Kidney glomerular epithelial cell (primary cell): ENCODE measurements at places on chromosomes 7 and 10.

- no peak for DNase-seq
Measured at GRCh38 chr10:110149259-110149658, 58.1 kb upstream of the MXI1 start.

DNA sequence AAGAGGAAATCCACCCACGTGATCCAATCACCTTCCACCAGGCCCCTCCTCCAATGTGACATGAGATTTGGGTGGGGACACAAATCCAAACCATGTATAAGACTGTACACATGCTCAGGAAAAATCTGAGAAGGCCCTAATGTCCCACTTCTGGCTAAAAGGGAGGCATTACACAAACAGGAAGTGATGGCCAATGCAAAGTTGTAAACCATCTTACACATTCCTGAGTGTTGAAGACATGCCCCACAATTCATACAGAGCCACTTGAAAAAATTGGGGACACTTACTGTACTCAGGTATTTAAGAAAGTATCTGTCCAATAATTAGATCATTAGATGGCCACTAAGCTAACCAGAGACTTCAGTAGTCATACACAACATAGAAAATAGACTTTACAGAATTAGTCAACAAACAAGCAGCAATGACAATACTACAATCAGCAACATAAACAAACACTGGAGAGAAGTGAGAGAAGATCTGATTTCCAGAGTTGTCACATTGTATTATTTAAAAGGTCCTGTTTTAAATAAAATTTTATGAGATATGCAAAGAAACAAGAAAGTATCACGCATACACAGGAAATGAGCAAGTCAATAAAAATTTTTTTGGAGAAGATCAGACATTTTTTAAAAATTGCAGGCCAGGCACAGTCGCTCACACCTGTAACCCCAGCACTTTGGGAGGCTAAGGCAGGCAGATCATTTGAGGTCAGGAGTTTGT lies 143.3 kb downstream of the DGKI start:
- DNase-seq: no peak

GRCh38 chr10:117431160-117431559 lies 55.9 kb upstream of the PDZD8 start:
- peak; percentile 2 for DNase-seq

- peak; percentile 54 for DNase-seq
Measured at GRCh38 chr7:22730921-22731654, 4.1 kb downstream of the IL6 start.

- DNase-seq: no peak
Measured at GRCh38 chr7:116679500-116679899, 7.5 kb downstream of the MET start.

- DNase-seq: no peak
Measured at GRCh38 chr10:35364808-35365207, 28.5 kb downstream of the CCNY start.

GRCh38 chr10:78002541-78003288 lies 26.6 kb downstream of the POLR3A start:
- no peak for DNase-seq

DNA sequence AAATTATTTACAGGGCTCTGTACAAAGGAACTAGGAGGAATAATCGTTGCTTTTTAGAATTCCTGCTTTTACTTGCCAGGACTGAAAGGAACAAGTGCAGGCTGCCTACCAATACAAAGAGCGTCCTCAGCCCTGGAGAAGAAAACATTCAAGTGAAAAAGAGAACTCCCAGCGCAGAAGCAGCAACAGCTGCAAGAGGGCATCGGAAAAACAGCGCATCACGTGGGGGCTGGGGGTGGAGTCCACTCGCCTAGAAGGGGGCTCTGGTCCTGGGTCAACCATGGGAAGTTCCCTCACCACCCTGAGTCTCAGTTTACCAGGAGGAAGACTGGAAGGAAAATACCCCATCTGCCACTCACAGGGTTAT lies 385 bp upstream of the C10orf90 start:
- no peak for DNase-seq

DNA sequence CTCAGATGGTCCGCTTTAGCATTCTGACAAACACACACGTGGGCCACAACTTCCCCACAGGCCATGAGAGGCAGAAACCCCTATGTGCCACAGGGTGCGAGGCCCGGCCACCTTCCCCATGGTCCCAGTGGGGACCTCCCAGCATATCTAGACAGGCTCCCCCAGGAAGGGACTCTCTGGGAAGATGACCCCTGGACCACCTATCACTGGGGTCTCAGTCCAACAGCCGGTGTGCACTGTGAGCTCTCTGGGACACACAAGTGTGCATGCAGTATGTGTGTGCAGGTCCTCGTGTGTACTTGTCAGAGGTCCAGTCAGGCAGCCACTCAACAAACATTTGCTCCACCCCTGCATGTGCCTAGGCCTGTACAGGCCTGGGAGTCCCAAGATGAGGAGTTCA lies 18.7 kb downstream of the GRID1 start:
- no peak for DNase-seq

GRCh38 chr7:158471716-158472115 lies 115.9 kb downstream of the PTPRN2 start:
- no peak for DNase-seq

- no peak for DNase-seq
Measured at GRCh38 chr7:138957753-138958390, 23.3 kb downstream of the KIAA1549 start.

DNA sequence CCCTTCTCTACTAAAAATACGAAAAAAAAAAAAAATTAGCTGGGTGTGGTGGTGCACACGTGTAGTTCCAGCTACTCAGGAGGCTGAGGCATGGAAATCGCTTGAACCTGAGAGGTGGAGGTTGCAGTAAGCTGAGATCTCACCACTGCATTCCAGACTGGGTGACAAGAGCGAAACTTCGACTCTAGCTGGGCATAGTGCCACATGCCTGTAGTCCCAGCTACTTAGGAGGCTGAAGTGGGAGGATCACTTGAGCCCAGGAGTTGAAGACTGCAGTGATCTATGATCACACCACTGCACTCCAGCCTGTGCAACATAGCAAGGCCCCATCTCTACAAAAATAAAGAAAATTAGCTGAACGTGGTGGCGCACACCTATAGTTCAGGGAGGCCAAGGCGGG lies 1.2 kb upstream of the SPACDR start:
- DNase-seq: no peak

GRCh38 chr10:77328272-77328816 lies 309.3 kb downstream of the KCNMA1 start:
- no peak for DNase-seq

DNA sequence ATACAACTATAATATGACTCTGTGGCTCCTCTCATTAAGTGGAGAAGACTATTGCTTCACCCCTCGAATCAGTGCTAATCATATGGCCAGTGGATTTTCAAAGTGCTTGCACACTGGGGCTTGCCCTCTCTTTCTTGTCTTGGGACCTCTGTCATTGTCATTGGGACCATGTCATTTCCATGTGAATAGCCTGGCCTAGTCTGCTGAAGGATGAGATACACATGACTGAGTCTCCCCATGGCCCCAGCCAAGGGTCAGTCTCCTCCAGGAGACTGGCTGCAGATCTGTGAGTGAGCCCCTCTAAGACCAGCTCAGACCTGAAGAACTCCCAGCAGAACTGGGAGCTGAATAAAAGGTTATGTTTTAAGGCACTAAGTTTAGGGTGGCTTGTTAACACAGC lies 39.5 kb downstream of the PKD1L1 start:
- DNase-seq: no peak

DNA sequence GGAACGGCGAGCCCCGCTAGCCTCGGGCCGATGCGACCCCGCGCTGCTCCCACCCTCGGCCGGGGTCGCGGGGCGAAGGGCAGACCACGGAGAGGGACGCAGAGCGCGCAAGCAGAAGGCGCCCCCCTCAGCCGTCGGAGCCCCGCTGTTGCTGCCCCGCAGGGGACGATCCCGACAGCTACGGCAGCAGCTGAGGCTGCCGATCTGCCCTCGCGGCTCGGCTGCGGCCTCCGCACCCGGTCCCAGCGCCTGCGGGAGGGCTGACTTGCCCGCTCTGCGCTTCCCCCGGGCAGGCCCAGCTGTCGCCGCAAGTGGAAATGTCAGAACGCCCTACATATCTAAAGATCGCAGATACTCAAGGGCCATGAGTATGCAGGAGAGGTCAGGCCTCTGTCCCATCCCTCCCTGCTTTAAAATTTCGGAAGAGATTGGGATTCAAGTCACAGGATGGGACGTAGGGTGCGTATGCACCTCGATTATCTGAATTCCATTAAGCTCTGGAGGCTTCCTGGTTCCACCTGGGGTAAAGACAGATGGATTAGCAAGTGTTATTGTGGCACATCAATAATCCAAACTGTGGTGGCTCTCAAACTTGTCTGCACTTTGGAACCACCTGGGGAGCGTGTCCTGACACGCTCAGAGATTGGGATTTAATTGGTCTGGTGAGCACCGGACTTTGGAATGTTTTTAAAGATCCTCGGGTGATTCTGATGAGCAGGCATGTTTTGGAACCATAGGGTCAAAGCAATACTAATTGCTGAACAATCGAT lies at the start of gene CRPPA:
CRPPA (minus strand) TSS at position 206 of the 770 bp plus-strand sequence. CDS start 216 bp downstream, outside the sequence.
- peak; percentile 28 for DNase-seq

DNA sequence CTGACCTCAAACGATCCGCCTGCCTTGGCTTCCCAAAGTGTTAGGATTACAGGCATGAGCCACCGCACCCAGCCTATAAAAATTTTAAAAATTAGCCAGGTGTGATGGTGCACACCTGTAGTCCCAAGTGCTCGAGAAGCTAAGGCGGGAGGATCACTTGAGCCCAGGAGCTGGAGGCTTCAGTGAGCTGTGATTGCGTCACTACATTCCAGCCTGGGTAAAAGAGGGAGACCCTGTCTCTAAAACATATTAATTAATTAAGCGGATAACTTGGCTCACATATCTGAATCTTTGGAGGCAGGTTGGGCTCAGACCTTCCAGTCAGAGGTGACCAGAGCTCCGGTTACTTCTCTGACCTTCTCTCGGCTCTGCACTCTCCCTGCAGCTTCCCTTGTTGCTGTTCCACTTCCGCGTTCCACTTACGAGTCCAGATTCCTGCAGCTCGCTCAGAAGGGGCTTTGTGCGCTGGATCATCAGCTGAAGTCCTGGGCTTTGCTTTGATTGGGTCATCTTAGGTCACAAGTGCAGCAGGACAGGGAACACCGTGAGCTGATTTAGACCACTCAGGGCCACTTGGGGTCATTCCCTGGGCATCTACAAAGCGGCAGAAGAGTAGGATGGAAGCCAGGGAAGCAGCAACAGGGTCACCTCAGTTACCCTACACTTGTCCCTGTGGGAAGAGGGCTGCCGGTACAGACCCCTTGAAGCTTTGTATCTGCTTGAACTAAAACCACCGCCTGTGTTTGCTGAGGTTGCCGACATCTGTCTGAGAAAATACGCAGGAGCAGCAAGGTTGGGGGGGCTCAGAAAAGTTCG lies 2.0 kb upstream of the ARPC1B start:
- DNase-seq: peak; percentile 85

DNA sequence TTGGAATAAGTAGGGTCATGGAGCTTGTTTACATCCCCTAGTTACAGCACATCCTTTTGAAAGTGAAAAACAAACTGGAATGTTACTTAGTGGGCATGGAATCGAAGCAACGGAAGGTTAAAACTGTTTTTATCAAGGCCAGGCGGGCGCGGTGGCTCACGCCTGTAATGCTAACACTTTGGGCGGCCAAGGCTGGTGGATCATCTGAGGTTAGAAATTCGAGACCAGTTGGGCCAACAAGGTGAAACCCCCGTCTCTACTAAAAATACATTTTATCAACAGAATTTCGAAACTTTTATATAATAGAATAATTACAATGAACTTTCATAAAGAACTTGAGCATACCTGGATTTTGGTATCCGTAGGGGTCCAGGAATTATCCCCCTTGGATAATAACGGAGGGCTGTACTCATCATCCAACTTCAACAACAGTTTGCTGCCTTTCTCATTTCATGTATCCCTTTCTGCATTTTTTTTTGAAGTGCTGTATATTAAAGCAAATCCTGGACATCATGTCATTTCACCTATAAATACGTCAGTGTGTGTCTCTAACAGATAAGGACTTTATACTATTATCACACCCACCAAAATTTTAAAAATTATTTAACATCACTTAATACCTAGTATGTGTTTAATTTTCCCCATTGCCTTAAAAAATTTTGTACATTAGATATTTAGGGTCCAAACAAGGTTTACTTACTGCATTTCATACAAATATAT lies 1.3 kb upstream of the TMED4 start:
- no peak for DNase-seq

- DNase-seq: no peak
Measured at GRCh38 chr7:35716038-35716803, 21.3 kb upstream of the HERPUD2 start.

DNA sequence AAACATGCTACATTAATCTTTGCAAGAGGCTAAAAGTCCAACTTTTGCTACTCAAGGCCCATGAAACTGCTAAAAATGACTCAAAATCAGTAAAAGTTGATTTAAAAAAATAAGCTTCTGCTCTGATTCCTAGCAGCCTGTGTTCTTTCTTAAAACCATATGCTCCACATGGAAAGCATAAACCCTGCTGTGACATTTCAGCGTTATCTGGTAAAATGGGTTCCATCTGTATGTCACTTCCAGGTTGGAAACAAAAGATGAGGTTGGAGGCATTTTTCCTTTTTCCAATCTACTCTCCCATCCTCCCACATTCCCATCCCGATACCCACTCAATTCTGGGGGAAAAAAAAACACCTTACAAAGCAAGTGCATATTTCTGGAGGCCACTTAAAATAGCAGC lies 439.5 kb downstream of the NEBL start:
- no peak for DNase-seq

- no peak for DNase-seq
Measured at GRCh38 chr7:28544453-28545117, 132.3 kb downstream of the CREB5 start.

DNA sequence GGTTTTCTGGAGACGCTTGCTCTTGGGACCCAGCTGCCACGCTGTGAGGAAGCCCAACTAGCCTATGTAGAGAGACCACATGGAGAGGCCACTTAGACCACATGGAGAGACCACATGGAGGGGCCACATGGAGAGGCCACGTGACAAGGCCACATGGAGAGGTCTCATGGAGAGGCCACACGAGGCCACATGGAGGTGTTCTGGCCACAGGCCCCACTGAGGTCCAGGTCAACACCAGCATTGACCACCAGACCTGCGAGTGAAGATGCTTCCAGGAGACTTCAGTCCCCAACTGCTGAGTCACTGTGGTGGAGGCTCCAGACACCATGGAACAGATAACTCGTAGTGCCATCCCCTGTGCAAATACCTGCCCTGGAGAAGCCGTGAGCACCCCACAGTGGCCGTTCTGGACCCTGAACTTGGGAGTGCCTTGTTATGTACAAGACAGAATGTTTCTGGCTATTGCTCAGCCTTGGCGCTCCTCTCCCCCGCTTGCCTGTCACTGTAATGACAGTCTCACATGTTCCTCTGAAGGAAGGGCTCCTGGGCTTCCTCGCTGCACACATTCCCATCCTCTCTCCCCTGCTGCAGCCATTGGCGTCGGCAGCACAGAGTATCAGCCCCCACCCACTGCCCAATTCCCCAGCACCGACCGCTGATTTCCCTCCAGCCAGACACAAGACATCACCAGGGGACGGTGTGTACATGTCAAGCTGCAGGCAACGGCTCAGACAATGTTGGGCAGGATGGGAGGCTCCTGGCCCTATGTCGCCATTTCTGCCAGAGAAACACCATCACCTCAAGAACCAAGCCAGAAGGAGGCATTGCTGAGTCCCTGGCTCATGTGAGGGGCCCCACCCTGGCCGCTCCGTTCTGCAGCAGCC lies 49.0 kb upstream of the TNRC18 start:
- DNase-seq: no peak
